ENCODE measurements at places on chromosomes 5 and 9.

- no peak for DNase-seq
Observed at GRCh38 chr5:79173626-79174025, 62.0 kb downstream of the BHMT start.

GRCh38 chr9:111161015-111161415 lies 122.7 kb upstream of the LPAR1 start:
- peak; percentile 65 for DNase-seq

DNA sequence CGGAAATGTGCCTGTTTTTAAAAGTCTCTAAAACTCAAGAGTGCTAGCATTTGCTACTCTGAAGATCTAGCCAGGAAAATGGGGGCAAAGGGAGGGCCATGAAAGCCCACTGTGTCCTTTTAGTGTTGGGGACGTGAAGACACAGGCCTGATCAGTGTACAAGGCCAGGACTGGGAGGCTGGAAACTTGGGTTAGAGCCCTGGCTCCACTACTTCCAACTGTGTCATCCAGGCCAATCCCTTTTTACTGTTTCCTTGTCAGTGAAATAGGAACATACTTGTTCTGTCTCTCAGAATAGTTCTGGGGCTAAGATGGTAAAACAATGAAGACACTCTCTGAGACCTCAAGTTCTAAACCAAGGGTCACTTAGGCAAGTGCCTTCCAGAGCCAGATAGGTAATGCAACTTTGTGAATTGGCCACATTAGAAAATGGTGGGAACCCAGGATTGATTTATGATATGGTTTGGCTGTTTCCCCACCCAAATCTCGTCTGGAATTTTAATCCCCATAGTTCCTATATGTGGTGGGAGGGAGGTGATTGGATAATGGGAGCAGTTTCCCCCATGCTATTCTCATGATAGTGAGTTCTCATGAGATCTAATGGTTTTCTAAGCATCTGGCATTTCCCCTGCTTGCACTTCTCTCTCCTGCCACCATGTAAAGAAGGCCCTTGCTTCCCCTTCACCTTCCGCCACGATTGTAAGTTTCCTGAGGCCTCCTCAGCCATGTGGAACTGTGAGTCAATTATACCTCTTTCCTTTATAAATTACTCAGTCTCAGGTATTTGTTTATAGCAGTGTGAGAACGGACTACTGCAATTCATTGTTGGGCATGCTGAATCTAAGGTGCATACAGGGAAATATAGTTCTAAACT lies 30.4 kb upstream of the B4GALT1 start:
- DNase-seq = no peak

- DNase-seq = peak; percentile 57
Observed at GRCh38 chr5:61817472-61818326, 485.6 kb downstream of the ZSWIM6 start.

DNA sequence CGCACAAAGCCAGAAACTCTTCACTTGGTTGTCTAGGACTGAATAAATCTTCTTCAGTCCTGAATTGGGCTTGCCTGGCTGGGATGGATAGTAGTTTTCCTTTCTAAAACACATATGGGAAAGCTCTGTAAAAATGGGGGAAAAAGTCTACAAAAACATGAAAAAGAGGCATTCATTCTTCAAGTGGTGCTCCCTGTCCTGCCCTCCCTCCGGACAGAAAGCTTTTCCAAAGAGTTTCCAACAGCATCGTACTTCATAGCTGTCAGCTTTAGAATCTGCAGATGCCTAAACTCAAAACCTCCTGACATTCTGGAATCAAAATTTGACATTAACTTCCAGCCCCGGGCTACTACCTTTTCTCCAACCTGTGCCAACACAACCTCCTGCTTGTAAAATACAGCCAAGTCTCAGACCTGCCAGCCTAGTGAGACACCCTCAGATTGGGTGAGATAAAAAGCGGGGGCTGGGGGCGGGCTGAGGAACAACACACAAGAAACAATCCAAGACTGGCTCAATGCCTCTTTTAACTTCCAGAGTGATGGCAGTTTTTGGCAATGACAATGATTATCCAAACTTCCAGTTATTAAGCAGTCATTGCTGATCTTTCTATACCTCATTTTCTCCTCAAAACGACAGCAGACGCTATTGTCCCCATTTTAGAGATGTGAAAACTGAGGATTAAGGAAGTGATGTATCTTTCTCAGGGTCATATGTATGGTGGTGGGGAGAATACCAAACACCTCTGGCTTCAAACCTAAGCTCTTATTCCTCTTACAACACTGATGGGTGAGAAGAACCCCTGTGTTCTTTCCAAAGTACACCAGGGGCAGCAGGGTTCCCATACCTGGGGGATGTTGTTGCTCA lies 1.3 kb downstream of the TNC start:
- no peak for DNase-seq

Measured in HFFc6 (cell line).